Type B pancreatic cell (in vitro differentiated cells): ENCODE measurements at places on chromosomes 2 and 18. TPM values are rescaled to one million over a fixed set of nuclear protein-coding genes. Genes with fewer than 3 reads are reported as not detected.
A peak's percentile ranks its signal among the peaks of the same experiment; 100 is the strongest.

DNA sequence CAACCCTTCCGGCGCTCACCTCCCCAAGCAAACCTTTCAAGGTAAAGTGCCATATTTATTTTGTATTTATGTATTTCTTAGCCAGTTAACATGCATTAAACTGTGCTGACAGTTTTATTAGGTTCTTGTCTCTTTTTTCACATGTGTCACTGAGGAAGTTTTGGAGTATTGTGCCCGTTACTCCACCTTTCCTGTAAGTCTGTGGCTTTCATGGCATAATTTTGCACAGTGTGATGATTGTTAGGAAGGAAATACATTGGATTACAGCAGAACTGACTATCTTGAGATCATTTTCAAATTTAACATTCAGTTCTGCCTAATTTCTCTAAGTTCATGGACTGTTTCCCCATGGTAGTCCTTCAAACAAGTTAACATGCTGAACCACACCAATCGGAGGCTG is 67.7 kb downstream of the COLEC12 start:
- H3K4me3 ChIP-seq = no peak overlapping the region
- peaks cover 11% of the 10 kb centered on the region for H3K36me3 ChIP-seq
- no peak for DNase-seq
- peaks cover 3% of the 10 kb centered on the region for H3K27me3 ChIP-seq
- H3K27ac ChIP-seq = no peak overlapping the region

DNA sequence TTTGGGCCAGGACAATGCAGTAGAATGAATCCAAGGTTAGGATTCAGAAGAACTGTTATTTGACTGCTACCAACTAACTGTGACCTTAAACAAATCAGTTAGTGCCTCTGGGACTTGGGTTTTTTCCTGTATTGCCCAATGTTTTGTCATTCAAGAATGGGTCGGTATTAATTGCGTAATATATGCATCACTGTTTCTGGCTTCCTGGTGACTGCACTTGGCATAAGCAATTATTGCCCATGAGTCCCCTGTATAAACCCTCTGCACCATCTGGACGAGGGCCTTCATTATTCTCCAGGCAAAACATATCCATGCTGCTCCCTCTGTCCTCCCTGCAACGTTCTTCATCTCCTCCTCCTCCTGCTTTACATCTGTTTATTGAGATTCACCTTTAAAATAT is 255.8 kb upstream of the LRRTM1 start:
- no peak overlapping the region for H3K4me3 ChIP-seq
- no peak overlapping the region for H3K27ac ChIP-seq
- no peaks in the 10 kb centered on the region for H3K36me3 ChIP-seq
- H3K27me3 ChIP-seq = no peaks in the 10 kb centered on the region
- DNase-seq = no peak

DNA sequence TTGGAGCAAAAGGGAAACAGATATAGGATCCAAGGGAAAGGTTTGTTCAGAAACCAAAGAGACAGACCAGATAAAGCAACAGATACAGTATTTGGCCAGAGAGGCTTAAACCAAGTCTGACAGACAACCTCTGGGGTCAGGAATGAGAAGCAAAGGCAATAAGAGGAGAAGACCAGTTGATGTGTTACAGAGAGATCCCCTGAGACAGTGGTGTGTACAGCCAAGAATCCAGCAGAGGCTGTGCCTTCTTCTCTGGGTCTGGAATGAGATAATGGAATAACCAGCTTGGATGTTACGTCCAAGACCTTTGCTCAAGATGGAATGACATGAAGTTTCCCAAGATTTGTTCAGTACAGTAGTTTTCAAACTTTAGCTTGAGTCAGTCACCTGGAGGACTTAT is 61.1 kb downstream of the MDH1 start:
- DNase-seq = no peak
- H3K27ac ChIP-seq = no peak overlapping the region
- no peaks in the 10 kb centered on the region for H3K27me3 ChIP-seq
- no peaks in the 10 kb centered on the region for H3K36me3 ChIP-seq

- H3K27ac ChIP-seq = peak overlapping the region; percentile 18
- no peaks in the 10 kb centered on the region for H3K36me3 ChIP-seq
- H3K4me3 ChIP-seq = no peak overlapping the region
- peaks cover 19% of the 10 kb centered on the region for H3K4me1 ChIP-seq
- no peak for DNase-seq
- H3K27me3 ChIP-seq = no peaks in the 10 kb centered on the region
Observed at GRCh38 chr2:9812945-9813311, 30.3 kb upstream of the TAF1B start.

DNA sequence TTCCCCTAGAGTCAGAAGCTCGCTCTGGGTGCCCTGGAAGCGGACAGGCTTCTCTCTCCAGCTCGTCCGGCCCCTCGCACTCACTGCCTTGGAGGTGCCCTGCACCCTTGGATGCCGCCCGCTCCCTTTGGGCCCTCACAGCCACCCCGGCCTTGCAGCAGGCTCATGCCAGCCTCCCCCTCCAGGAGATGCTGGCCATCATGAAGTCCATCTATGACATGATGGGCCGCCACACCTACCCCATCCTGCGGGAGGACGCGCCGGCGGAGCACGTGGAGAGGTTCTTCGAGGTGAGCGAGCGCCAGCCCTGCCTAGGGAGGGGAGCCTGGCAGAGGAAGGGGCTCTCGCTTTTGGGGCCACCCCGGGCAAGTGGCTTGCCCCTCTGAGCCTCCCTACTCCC is 20.3 kb upstream of the FAHD2A start:
- no peak overlapping the region for H3K4me3 ChIP-seq
- no peak for DNase-seq
- H3K36me3 ChIP-seq = no peaks in the 10 kb centered on the region
- peaks cover 9% of the 10 kb centered on the region for H3K27me3 ChIP-seq

STRN gene
- total RNA-seq = 26.1 and 34.3 TPM in 2 replicates

DNA sequence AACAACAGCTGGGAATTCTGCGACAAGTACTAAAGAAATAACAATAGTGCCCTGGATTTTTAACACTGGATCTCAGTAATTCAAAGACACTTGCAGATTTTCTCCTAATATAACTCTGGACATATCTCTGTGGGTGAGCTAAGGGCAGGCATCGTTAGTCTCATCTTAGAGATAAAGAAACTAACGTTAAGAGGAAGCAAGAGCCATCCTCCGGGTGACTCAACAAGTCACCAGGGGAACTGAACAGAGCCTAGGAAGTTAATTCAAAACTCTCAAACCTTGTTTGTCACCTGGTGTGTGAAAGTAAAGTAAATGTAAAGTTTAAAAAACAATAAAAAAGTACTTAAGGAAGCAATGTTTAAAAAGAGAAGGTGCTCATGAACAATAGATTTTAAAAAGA is 41.6 kb upstream of the NRP2 start:
- no peaks in the 10 kb centered on the region for H3K36me3 ChIP-seq
- no peak for DNase-seq
- H3K4me1 ChIP-seq = peaks cover 36% of the 10 kb centered on the region
- no peaks in the 10 kb centered on the region for H3K27me3 ChIP-seq
- no peak overlapping the region for H3K4me3 ChIP-seq

DNA sequence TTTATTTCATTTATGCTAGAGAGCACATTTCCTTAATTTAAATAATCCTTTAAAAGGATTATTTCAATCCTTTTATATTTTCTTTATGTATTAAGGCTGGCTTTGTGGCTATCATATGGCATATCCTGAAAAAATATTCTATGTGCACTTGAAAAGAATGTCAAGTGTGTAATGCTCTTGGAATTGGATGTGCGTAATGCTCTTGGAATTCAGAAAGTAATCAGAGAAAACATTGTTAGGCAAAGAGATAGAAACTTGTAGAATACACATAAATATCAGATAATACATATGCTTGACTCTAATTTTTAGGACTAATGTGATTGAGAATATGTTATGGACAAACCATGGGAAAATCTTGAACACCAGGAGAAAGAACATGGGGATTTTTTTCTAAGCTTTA is 197.5 kb upstream of the COL3A1 start:
- H3K4me1 ChIP-seq = no peaks in the 10 kb centered on the region
- H3K27ac ChIP-seq = no peak overlapping the region
- no peak for DNase-seq
- no peaks in the 10 kb centered on the region for H3K27me3 ChIP-seq
- H3K36me3 ChIP-seq = no peaks in the 10 kb centered on the region

RUFY4 gene
- not detected in 2 replicates for total RNA-seq

GRCh38 chr2:190911813-190912212 is 31.2 kb downstream of the GLS start:
- H3K4me1 ChIP-seq = no peaks in the 10 kb centered on the region
- no peak overlapping the region for H3K4me3 ChIP-seq
- H3K36me3 ChIP-seq = peaks cover 18% of the 10 kb centered on the region
- H3K27ac ChIP-seq = no peak overlapping the region
- H3K27me3 ChIP-seq = no peaks in the 10 kb centered on the region

GRCh38 chr2:101998896-101999789 is 7.4 kb downstream of the IL1R2 start:
- no peak overlapping the region for H3K27ac ChIP-seq
- peaks cover 7% of the 10 kb centered on the region for H3K27me3 ChIP-seq
- no peaks in the 10 kb centered on the region for H3K4me1 ChIP-seq
- H3K4me3 ChIP-seq = no peak overlapping the region

GRCh38 chr2:149648282-149649030 is 60.9 kb upstream of the MMADHC start:
- H3K27ac ChIP-seq = no peak overlapping the region
- H3K4me3 ChIP-seq = no peak overlapping the region
- H3K36me3 ChIP-seq = peaks cover 5% of the 10 kb centered on the region
- no peaks in the 10 kb centered on the region for H3K27me3 ChIP-seq

AGBL5 gene
- total RNA-seq = 24.3 and 57.3 TPM in 2 replicates

GRCh38 chr2:190415794-190416775 is 7.9 kb downstream of the MFSD6 start:
- peaks cover 13% of the 10 kb centered on the region for H3K4me1 ChIP-seq
- no peak overlapping the region for H3K4me3 ChIP-seq
- H3K27me3 ChIP-seq = peaks cover 7% of the 10 kb centered on the region
- H3K36me3 ChIP-seq = no peaks in the 10 kb centered on the region

DNA sequence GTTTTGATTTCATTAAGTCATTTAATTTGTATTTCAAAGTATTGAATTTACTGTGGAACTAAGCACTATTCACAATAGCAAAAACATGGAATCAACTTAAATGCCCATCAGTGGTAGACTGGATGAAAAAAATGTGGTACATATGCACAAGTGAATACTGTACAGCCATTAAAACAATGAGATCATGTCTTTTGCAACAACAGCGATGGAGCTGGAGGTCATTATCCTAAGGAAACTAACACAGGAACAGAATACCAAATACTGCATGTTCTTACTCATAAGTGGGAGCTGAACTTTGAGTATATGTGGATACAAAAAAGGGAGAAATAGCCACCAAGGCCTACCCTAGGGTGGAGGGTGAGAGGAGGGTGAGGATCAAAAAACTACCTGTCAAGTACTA is 164.4 kb downstream of the BABAM2 start:
- DNase-seq = no peak
- no peaks in the 10 kb centered on the region for H3K4me1 ChIP-seq
- no peak overlapping the region for H3K27ac ChIP-seq
- H3K27me3 ChIP-seq = no peaks in the 10 kb centered on the region
- H3K4me3 ChIP-seq = no peak overlapping the region

DNA sequence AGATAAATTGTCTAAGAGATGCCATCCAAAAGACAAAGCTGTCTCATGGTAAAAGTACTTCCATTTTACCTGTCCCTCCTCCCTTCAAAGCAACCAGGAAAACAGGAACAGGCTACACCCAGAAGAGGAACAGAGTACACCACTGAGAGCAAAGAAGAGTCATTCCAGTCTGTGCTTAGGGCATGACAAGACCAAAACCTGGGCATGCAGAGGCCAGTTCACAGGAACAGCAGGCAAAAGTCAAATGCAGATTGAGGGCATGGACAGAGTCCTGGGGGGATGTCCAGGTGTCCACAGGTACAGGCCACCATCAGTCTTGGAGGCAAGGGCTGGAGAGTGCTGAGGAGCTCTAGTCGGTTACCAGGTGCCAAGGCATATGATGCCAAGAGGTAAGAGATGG is 23.7 kb downstream of the PLEK start:
- H3K27ac ChIP-seq = no peak overlapping the region
- peaks cover 30% of the 10 kb centered on the region for H3K27me3 ChIP-seq
- H3K36me3 ChIP-seq = no peaks in the 10 kb centered on the region
- H3K4me3 ChIP-seq = no peak overlapping the region
- DNase-seq = no peak

TEKT4 gene
- 0.34 TPM in 1 of 2 replicates, not detected in the other for total RNA-seq

DNA sequence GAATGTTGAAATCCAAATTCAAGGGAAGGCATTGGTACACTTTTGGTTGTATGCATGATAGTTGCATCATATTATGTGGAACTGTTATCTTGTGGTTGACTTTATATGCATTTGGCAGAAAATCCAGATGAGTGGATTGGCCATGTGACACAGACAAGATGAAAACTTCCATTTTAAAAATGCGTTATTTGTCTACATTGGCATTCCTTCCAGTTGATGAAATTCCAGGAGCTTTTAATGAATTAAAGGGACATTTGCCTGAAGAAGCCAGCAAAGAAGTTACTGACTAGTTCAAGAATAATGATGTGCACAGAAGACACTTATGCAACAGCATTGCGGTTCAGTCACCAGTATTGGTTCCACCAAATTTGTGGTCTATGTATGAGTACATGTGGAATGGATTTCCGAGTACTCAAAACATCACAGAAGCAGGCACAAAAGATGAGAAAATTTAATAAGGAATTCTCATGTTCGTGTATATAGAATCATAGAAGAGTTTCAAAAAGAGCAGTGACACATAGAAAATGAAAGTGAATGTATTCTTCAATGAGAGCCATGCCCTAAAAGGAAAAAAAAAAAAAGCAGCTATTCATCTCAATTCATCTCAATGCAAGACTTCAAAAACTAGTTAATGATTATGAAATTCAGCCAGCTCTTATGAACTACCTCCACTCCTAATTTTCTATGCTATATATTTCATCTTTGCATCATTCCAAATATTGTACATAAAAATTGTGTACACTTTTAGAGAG is 232.1 kb downstream of the RBM43 start:
- no peaks in the 10 kb centered on the region for H3K36me3 ChIP-seq
- H3K27ac ChIP-seq = no peak overlapping the region
- H3K4me1 ChIP-seq = no peaks in the 10 kb centered on the region
- no peak for DNase-seq
- H3K27me3 ChIP-seq = no peaks in the 10 kb centered on the region

PAX8 gene
- total RNA-seq = 2.1 and 56.9 TPM in 2 replicates

DNA sequence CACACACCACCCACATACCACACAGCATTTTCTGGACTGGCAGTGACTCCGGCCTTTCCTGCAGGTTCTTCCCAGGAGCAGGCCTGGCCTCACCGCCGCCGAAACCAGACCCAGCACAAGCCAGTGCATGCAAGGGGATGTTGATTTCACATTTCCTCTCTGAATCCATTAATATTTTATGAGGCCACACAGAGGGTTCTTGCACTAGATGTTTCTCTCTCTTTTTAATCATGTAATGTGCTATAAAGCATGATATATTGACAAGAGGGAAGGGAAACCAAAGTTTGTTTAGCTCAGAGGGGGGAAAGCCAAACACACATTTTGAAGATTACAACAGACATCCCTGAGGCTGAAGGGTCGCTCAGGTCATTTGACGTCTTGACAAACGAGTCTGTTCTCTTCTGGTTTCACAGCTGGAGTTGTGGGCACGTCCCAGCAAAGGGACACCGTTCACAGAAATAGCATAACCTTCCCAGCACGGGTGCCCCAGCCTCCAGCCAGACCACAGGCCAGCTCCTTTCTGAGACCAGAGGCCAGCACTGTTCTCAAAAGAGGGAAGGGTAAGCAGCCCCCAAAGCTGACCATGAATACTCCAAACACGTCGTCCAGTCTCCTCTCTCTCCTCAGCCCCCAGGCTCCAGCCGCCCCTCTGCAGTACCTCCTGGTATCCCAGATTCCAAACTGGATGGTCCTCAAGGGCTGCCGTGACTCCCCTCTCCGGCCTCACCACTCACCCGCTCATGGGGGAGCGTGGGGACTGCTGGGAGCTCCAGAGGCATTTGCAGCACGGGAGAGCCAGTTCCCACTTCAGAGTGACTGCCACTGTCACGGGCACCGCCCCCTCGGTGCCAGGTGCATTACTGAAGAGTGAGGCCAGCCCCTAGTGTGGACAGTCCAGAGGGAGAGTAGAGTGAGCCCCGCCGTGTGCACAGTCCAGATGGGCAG is 340.3 kb upstream of the SALL3 start:
- no peak overlapping the region for H3K4me3 ChIP-seq
- H3K27ac ChIP-seq = peak overlapping the region; percentile 43
